OCI-LY7 (cell line): ENCODE measurements at places on chromosomes 16 and 17. TPM values are rescaled to one million over a fixed set of nuclear protein-coding genes. Genes with fewer than 3 reads are reported as not detected.
A peak's percentile ranks its signal among the peaks of the same experiment; 100 is the strongest.

SOCS3 gene
- total RNA-seq: not detected in 2 replicates

ZG16 gene
- not detected in 2 replicates for total RNA-seq

CLEC3A gene
- not detected in 2 replicates for total RNA-seq

CCDC78 gene
- total RNA-seq: 52.6 and 57.9 TPM in 2 replicates

CSNK2A2 gene
- total RNA-seq: 105 and 106 TPM in 2 replicates

PRCD gene
- 11.7 and 15.9 TPM in 2 replicates for total RNA-seq

TP53TG3F gene
- not detected in 2 replicates for total RNA-seq

ABCA10 gene
- total RNA-seq: 0.24 TPM in 1 of 2 replicates, not detected in the other

MFSD6L gene
- not detected in 2 replicates for total RNA-seq

TNFRSF17 gene
- 33.6 and 38.8 TPM in 2 replicates for total RNA-seq

ZNF597 gene
- total RNA-seq: 1.9 and 2.1 TPM in 2 replicates

DNA sequence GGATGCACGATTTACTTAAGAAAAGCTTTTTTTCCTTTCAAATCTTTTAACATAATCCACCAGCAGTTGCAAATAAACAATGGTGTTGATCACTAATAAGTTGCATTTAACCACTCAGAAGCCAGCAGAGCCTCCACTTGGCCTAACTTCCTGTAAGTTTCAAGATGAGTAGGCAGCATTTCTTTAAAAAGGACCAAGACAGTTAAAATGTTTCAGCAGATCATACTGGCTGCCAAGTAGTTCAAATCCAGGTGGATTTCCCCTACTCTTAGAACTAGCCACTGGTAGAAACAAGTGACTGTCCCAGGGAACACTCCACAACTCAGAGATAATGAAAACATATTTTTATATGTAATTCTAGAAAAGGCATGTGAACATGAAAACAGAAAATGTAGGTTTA lies 17.0 kb upstream of the RFFL start:
- DNase-seq: peak; percentile 50

DNA sequence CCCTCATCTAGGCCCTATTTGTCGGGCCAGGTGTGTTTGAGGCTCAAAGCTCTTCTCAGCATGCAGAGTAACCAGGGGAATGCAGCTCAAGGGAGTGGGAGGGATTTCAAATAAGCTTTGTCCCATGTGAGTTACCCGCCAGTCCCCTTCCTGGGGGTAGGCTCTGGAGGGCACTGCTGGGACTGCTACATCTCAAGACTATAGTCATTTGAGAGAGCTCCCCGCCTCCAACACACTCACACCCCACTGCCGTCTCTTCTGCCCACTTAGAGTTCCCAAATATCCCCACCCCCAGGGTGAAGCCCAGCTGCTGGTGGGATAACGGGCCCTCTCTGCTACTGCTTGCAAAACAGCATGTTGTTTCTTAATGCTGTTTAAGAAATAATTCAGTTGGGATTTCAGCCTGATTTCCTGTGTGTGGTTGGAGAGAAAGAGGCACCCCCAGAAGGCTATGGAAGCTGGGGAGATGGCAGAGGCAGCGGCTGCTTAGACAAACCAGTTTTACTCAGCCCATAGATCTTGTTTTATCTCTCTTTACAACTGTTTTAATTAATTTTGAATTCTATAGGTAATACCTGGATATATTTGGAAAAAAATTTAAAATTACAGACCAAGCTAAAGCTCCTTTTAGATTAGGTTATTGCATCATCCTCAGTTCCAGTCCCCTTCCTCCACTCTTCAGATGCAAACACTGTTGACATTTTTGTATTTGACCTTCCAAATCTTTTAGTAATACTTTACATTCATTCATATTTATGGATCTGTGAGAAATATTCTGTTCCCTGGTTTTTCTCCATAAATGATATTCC lies 4.1 kb upstream of the MPO start:
- DNase-seq: no peak

- DNase-seq: no peak
Observed at GRCh38 chr17:9875441-9875840, 29.6 kb downstream of the RCVRN start.

GRCh38 chr16:89827383-89828198 lies 684 bp upstream of the SPIRE2 start:
- DNase-seq: no peak

DNA sequence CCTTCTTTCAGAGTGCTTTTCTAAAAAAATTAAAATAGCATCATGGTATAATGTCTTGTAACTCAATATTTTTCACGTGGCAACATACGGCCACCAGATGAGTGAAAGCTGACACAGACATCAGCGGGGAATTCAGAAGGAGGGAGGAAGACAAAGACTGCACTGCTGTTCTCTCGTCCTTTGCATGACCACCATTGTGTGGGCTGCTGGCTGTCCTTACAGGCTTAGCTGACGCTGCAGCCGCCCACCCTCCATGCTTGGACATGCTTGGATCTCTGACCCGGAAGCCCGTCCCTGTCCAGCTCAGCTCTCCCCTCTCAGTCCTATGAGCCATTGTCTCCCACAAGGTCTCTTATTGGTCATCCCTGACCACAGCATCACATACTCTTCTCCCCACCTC lies 11.4 kb upstream of the MLYCD start:
- no peak for DNase-seq

DNA sequence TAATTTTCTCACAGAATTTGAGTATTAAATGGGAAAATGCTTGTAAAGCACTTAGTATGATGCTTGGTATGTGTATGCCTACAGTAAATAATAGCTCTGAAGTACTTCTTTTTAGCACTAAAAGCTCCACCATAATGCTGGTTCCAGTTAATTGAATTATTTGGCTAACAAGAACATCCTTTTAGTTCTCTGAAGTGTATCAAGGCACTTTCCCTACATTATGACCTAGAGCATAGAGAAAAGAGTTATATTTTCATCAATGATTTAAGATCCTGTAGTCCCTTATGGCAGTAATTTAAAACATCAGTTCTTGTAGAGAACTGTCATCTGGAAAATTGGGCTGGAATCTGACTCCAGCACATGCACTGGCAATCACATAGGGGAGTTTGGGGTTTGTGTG lies 21.9 kb upstream of the PHAF1 start:
- DNase-seq: no peak

GRCh38 chr17:38715216-38715943 lies 10.3 kb downstream of the MLLT6 start:
- no peak for DNase-seq

DNA sequence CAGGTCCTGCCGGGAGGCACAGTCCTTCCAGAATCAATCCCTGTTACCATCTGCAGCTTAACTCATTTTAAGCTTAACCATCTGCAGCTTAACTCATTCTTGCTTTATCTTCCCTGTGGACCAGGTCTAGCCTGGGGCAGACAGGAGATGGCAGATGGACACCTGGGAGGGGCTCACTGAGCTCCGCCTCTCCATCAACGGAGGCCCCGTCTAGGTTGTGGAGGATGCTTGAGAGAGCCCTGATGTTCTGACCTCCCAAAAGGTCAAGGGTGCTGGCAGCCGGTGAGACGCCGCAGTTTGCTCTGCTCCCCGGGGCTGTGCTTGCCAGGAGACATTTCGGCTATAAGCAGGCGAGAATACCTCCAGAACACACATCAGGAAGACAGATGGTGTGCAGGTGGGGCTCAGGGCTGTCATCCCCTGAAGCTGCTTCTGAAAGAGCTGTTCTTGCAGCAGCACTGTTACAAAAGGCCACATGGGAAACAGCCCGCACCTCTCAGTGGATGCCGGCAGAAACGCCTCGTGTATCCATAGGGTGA lies 41.3 kb downstream of the BAIAP2 start:
- DNase-seq: no peak

DNA sequence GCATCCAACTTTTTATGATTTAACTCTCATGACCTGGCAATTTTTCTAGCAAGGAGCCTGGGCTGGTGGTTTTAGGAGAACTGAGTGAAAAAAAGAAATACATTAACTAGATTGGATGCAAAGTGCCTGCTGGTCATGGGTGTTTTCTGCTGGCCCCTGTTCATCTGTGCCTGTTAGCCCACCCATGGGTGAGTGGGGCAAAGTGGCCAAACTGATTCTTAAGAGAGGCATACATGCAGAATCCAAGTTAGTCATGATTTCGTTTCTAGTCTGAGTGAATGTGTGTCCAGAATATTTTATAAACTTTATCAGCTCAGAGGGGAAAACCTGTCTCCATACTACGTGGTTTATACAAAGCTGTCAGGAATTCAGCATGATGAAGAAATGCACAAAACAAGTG lies 4.6 kb upstream of the ITGAD start:
- DNase-seq: no peak

DNA sequence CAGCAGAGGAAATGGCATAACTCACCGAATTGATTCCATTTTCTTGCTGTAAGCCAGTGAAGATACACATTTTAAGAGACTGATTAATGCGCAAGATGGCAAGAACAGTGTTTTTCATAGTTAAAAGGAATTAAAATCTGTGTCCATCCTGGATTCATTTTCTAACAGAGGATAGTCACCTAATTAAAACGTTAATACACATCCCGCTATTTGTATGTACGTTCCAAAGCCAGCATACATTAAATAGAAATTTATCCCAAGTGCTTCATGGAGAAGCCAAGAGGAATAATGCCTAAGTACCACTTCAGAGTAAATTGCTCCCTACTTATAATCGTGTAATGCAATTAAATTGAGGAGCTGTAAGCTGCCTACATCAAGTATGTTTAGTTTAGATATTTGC lies 49.9 kb downstream of the RBFOX1 start:
- DNase-seq: no peak

DNA sequence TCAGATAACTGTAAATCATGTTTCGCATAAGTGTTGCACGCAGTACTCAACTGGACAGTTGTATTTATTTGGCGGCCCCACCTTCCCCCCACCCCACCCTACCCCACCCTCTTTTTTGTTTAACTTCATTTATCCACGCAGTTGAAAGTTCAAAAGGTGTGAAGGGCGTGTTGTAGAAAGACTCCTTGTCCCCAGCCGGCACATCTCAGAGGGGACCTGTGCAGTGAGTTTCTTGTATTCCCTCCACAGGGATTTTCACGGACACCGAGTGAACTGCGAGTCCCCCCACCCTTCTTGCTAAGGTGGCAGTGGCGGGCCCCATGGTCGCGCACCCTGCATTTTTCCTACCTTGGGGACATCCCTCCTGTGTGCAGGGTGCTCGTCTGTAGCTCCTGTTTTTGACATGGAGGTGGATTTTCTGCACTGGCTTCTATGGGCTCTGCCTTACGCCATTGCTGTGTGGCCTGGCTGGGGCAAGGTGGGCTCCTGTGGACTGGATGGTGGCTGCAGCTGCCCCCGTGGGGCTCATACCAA lies 36.2 kb downstream of the ADCY7 start:
- no peak for DNase-seq

DNA sequence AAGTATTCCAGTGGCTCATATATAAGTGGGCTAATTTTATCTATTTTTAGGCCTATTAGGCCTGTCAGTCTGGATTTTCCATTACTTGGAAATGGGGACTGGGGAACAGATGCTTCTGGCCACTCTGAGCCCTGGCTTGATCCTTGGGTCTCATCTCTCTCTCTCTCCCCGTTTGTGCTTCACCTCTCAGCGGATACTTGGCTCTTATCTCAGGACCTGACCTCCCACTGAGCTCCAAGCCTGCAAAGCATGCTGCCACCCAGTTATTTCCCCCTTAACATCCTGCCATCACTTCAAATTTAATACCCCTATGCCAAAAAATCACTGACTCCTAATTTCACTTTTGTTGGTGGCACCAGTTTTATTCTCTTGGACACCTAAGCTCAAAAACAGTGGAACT lies 4.2 kb downstream of the ZNF843 start:
- no peak for DNase-seq

GRCh38 chr17:44416558-44417289 lies 27.3 kb upstream of the ITGA2B start:
- no peak for DNase-seq

DNA sequence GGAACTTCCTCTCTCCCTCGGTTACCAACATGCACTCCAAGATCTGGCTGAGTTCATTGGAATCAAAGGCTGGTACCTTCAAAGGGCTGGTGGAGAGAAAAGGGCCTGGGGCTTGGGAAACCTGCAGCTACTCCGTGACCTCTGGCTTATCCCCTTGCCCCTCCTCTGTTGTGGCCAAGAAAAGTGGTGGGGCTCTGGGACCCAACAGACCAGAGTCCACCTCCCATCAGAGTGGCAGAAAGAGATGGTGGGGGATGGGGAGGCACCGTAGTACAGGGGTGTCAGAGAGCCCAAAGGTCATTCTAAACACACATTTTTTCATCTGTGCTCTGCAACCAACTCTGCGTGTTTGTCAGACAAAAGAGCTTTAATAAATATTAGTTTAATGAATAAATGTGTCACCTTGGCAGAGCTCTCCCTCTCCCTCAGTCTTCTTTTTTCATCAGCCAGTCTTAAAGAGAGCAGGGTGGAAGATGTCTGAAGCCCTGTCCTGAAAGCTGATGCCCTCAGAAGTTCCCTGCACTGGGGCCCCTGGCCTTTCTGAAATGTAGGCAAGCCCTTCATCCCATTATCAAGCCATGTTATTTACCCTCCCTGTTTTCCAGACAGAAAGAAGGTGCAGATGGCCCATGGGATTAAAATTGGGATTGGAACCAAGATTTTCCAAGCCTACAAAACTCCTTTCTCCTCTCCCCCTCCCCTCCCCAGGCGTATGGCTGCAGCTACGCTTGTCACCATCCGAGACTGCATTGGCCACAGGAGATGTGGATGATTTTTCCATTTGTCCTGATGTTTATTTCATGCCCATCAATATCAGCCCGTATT lies 227.3 kb downstream of the CCDC182 start:
- no peak for DNase-seq

- no peak for DNase-seq
Observed at GRCh38 chr16:67419931-67420330, 3.7 kb upstream of the ZDHHC1 start.

DNA sequence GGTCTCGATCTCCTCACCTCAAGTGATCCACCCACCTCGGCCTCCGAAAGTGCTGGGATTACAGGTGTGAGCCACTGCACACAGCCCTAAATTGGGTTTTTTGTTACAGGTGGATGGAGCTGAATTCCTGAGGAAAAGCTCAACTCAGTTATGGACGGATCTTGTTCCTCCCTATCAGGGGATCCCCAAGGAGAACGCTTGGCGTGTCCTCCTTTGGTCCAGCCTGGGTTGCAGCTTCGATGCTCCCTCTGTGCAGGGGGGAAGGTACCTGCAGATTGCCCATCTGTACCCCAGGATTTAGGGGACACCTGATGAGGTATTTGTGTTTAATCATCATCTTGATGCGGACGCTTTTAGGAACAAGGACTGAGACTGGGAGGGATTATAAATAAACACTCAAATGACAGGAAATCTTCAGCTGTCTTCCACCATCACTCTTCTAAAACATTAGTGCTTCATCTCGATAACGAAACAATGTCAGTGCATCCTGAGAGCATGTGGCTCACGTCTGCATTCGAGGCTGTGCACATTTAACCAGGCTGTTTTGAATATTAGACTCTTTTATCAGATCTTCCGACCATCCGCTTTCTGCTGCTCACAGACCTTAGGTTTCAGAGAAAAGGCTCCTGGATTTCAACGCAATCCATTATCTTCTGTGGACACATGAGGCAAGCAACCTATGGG lies 18.2 kb upstream of the MEIOB start:
- no peak for DNase-seq

GRCh38 chr16:7849841-7850240 lies 517.2 kb downstream of the RBFOX1 start:
- no peak for DNase-seq

- no peak for DNase-seq
Observed at GRCh38 chr16:66370786-66371684, 4.5 kb downstream of the CDH5 start.

GRCh38 chr17:73308017-73308823 lies 3.6 kb downstream of the CDC42EP4 start:
- DNase-seq: no peak
